ENCODE measurements at places on chromosomes 16 and 17.
A peak's percentile ranks its signal among the peaks of the same experiment; 100 is the strongest.

DNA sequence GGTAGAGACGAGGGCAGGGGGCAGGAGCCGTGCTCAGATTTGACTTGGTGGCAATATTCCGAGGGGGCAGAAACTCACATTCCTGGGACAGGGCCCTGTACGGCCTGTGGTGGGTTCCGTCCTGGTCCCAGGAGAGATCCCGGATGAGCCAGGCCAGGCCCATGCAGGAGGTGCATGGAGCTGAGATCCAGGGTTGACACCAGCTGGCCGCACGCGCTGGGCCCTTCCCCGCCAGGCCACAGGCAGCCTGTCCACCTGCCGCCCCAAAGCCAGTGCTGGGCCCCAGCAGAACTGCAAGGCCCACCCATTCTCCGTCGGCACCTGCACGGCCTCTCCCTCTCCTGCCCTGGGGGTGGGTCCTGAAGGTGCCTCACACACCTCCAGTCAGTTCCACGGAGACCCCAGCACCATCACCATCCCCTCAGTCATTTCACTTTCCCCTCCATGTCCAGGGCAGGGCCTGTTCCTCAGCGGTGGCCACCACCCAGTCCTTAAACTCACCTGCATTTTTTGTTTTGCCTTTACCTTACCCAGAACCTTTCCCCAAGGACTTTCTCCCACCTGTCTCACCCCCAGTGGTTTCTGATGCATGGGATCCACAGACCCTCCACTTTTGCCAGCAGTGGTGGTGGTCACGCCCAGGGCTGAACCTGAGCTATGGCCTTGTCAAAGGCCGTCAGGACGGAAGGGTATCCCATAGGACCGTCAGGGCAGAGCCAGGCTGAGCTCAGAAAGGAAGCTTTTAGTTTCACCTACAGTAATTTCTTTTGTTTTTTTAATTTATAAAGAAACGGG is 25.1 kb upstream of the CDH15 start:
- no peak for DNase-seq

DNA sequence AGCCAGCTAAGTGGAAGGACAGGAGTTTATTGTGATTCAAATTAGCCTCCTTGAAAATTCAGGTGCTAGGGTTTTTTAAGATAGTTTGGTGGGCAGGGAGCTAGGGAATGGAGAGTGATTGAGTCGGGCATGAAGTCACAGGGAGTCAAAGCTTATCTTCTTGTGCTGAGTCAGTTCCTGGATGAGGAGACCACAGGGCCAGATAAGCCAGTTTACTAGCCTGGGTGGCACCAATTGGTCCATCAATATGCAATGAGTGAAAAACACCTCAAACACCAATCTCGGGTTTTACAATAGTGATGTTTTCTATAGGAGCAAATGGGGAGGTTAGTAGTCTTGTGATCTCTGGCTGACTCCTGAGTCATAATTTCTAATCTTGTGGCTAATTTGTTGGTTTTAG is 165.1 kb downstream of the ABCC12 start:
- no peak for DNase-seq

GRCh38 chr16:85935974-85936760 is 37.2 kb downstream of the IRF8 start:
- DNase-seq: peak; percentile 55

DNA sequence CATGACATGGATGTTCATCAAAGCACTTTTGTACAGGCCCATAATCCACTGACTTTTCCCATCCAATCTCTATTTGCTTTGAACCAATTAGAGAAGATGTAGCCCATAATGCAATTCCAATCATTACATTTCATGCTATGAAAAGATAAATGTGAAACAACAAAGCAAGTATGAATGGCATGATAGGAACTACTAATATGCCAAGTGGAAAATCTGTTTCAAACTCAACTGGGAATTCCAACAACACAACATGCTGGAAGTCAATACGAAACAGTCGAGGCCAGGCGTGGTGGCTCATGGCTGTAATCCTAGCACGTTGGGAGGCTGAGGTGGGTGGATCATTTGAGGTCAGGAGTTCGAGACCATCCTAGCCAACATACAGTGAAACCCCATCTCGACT is 39.6 kb upstream of the TMEM97 start:
- DNase-seq: no peak

DNA sequence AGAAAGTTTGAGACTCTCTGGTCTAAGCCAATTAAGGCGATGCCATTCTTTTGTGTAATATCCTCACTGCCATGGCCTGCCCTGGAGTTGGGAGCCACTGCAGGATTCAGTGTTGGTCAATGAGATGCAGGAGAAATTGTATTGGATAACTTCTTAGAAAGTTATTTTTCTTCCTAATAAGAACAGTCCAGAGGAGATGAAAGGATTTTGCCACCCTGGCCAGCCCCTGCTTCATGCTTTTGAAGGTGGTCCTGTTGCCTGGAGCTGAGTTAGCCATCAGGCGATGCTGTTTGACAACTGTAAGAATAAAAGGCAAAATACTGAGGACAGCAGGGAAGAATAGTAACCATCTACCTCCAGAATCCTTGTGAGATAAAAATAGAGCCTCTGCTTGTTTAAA is 35.4 kb upstream of the CNTNAP4 start:
- no peak for DNase-seq

GRCh38 chr17:51995797-51996403 is 162.6 kb downstream of the CA10 start:
- DNase-seq: no peak

DNA sequence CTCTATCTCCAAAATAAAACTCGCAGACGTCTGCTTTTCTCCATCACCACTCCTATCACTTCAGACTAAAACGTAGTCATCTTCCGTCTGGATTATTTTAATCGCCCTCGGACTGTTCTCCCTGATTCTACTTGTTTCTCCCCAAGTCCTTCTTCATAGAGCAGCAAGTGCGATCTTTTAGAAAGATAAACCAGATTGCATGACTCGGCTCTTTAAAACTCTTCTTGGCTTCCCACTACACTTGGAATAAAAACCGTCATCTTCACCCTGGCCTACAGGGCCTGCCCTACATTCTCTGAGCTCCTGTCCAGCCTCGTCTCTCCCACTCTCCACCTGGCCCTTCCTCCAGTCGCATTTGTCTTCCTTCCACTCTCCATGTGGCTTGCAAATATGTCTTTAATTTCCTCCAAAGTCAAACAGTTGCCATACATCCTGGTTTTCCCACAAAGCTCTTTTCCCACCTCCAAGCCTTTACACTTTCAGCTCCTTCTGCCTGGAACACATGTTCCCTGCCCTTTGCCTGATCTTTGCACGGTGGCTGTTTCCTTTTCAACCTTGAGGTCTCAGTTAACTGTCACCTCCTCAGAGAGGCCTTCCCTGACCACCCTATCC is 70.5 kb upstream of the DHX40 start:
- DNase-seq: no peak
